ENCODE measurements at places on chromosomes 2 and 18. TPM values are rescaled to one million over a fixed set of nuclear protein-coding genes. Genes with fewer than 3 reads are reported as not detected.
A peak's percentile ranks its signal among the peaks of the same experiment; 100 is the strongest.

The UGT1A3 gene
- polyA plus RNA-seq = not detected

The HNMT gene
- polyA plus RNA-seq = 1.8 TPM

The HOXD13 gene
- polyA plus RNA-seq = not detected

GRCh38 chr2:118847762-118848172, 319 bp upstream of the EN1 start:
- peak; percentile 61 for DNase-seq
- H3K27ac ChIP-seq = no peak overlapping the region
- H3K27me3 ChIP-seq = peaks cover 93% of the 10 kb centered on the region
- H3K4me3 ChIP-seq = no peak overlapping the region
- no peaks in the 10 kb centered on the region for H3K36me3 ChIP-seq

DNA sequence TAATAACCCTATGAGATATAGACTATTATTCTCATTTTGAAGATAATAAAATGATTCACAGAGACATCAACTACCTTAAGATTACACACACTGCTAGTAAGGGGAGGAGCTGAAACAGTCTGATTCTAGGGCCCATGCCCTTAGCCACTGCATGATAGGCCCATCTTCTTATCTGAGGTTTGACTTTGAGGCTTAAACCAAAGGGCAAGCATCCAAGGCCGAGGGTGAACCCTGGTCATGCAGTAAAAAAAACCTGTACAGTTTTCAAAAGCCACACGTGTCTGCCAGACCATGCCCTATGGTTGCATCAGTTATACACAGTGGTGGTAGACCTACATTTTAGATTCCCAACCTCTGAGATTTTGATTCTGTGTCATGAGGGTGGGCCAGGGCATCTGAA, 44.8 kb downstream of the POLE4 start:
- H3K4me1 ChIP-seq = no peaks in the 10 kb centered on the region
- H3K27ac ChIP-seq = no peak overlapping the region
- DNase-seq = no peak
- H3K36me3 ChIP-seq = no peaks in the 10 kb centered on the region
- H3K4me3 ChIP-seq = no peak overlapping the region

The CCBE1 gene
- polyA plus RNA-seq = 5.0 TPM

The AFG3L2 gene
- 26.0 TPM for polyA plus RNA-seq

The GRP gene
- 2.8 TPM for polyA plus RNA-seq

GRCh38 chr18:3689986-3690763, 240.2 kb downstream of the TGIF1 start:
- DNase-seq = no peak
- H3K27me3 ChIP-seq = no peaks in the 10 kb centered on the region
- peak overlapping the region; percentile 82 for H3K27ac ChIP-seq

The SIX2 gene
- 0.76 TPM for polyA plus RNA-seq

- no peak overlapping the region for H3K4me3 ChIP-seq
- no peak for DNase-seq
- no peak overlapping the region for H3K27ac ChIP-seq
- peaks cover 25% of the 10 kb centered on the region for H3K4me1 ChIP-seq
- H3K27me3 ChIP-seq = no peaks in the 10 kb centered on the region
- peaks cover 43% of the 10 kb centered on the region for H3K36me3 ChIP-seq
Measured at GRCh38 chr2:12722447-12723316, 5.9 kb downstream of the TRIB2 start.

DNA sequence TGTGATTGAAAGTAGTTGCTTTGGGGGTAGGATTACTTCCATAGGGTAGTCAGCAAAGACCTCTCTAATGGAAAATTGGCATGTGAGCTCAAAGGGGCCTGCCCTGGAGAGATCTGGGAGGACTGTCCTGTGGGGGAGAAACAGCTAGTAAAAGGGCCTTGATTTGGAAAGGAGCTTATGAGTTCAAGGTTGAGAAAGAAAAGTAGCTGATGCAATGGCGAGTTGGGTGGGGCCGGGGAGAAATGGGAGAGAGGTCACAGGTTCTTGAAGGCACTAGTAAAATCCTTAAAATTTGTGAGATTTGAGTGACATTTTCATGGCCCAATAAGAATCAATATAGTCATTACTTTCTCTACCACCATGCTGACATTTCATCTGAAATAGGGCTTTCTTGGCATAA, 82.0 kb upstream of the CCDC195 start:
- H3K27me3 ChIP-seq = no peaks in the 10 kb centered on the region
- no peak overlapping the region for H3K27ac ChIP-seq
- peaks cover 80% of the 10 kb centered on the region for H3K36me3 ChIP-seq
- DNase-seq = no peak
- no peaks in the 10 kb centered on the region for H3K4me1 ChIP-seq

DNA sequence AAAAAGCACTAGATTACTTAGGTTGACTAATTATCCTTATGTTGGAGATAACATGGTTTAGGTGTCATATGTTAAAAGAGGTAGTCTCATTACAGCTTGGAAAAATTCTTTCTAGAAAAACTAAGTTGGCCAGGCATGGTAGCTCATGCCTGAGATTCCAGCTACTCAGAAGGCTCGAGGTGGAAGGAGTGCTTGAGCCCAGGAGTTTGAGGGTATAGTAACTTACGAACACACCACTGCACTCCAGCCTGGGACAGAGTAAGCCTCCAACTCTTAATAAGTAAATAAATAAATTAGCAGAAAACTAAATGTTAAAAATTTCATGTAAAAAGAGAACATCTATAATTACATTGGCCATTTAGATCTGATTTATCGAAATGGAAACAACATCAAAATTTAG, 177.2 kb downstream of the NR4A2 start:
- no peak overlapping the region for H3K27ac ChIP-seq
- no peaks in the 10 kb centered on the region for H3K27me3 ChIP-seq
- H3K4me1 ChIP-seq = no peaks in the 10 kb centered on the region
- H3K36me3 ChIP-seq = no peaks in the 10 kb centered on the region
- no peak overlapping the region for H3K4me3 ChIP-seq

- H3K4me3 ChIP-seq = no peak overlapping the region
- no peaks in the 10 kb centered on the region for H3K36me3 ChIP-seq
- no peaks in the 10 kb centered on the region for H3K4me1 ChIP-seq
- H3K27ac ChIP-seq = no peak overlapping the region
Measured at GRCh38 chr2:54254180-54254579, 1.8 kb downstream of the TSPYL6 start.

- DNase-seq = no peak
- H3K27ac ChIP-seq = no peak overlapping the region
- no peaks in the 10 kb centered on the region for H3K4me1 ChIP-seq
- H3K27me3 ChIP-seq = no peaks in the 10 kb centered on the region
Measured at GRCh38 chr2:14199040-14199439, 433.5 kb upstream of the LRATD1 start.

DNA sequence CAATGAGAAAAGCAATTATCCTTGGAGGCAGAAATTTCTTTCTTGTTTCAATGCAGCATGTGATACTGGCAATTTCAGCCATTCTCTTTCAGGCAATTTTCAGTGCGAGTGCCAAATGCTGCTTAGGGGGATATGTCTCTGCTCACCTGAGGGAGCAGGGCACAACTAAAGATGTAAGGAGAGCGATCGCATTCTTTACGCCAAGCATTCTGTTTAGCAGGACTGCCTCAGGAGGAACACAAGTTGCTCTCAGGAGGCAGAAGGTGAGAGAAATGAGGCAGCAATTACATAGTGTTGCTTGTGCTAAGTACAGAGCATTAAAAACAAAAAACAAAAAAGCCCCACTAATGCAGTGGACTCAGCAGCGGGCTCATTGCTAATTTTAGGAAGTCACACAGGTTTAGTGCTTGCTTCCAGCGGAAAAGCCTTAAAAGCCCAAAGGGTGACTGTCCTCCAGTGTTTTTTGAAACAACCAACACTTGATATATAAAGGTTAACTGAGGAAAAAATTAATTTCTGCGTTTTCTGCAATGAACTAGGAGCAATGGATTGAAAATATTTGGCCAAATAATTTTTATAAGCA, 116.9 kb downstream of the METTL8 start:
- H3K27me3 ChIP-seq = no peaks in the 10 kb centered on the region
- H3K4me3 ChIP-seq = no peak overlapping the region
- no peaks in the 10 kb centered on the region for H3K4me1 ChIP-seq
- DNase-seq = no peak
- no peaks in the 10 kb centered on the region for H3K36me3 ChIP-seq
- H3K27ac ChIP-seq = no peak overlapping the region

DNA sequence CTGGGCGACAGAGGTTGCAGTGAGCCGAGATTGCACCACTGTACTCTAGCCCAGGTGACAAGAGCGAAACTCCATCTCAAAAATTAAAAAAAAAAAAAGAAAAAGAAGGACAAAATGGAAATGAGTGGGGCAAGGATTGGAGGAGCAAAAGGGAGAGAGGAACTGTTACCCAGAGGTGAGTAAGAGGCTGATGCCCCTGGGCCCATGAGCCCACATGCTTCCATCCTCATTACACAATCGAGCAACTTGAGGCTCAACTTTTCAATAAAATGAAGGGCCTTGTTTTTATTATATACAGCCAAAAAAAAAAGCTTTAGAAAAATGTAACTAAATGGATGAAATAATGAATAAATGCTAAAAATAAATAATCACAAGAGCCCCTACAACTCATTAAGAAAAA, 91.7 kb upstream of the YWHAQ start:
- H3K36me3 ChIP-seq = no peaks in the 10 kb centered on the region
- no peaks in the 10 kb centered on the region for H3K27me3 ChIP-seq
- H3K4me3 ChIP-seq = no peak overlapping the region
- no peak overlapping the region for H3K27ac ChIP-seq
- DNase-seq = no peak
- peaks cover 2% of the 10 kb centered on the region for H3K4me1 ChIP-seq

DNA sequence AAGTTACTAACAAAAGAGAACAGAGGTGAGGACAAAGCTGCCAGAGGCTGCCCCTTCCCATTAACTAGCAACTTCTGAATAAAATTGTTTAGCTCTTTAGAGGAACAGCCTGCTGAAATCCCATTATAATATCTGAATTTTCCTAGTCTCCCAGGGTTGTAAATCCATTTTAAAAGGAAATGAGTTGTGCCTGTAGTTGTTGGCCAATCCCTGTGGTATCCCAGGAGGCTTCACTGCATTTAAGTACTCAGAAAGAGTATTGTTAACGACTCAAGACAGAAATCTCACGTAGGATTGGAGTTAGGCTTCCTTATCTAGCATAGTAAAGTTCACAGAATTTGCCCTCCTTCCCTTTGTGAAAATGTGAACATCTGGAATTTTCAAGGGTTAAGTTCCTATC, 8.9 kb downstream of the LAPTM4A start:
- peaks cover 26% of the 10 kb centered on the region for H3K36me3 ChIP-seq
- H3K4me3 ChIP-seq = no peak overlapping the region
- no peak for DNase-seq
- H3K27ac ChIP-seq = no peak overlapping the region

The LIPG gene
- polyA plus RNA-seq = 3.2 TPM

The FEV gene
- polyA plus RNA-seq = 1.2 TPM

DNA sequence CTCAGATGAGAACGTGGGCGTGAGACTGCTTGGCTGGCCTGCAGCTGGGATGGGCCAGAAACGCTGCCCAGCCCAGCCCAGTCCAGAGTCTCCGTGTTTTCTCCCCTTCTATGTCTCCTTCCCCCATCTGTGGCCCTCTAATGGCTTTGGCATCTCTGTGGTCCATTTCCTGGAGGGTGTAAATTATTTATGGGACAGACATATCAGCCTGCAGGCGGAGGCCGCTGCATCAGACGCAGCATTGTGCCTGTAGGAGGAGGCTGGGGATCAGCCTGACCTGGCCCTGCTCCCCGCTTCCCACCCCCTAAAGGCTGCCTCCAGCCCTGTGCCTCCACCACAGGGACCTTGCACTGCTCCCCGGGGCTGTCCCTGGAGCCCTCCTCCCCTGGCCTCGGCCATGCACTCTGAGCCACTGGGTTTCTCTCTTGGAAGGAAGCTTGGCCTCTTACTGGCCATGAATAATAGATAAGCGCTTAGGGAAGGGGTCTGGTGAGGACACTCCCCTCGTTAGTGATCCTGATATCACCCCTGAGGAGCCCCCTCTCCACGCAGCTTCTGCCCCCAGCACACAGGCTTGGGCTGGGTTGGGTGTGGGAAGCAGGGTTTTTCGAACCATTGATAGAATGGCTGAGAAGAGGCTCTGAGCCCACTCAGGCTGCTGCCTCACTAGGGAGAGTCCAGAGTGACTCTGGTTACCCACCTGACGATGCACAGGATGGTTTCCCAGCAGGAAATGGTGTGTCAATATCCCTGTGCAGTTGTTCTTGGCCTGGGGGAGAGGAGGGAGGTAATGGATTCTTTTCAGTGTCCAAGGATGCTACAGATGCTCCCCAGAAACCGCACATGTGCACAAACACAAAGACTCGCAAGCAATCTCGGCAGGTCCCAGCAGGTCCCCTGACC, 185.5 kb downstream of the MYCN start:
- H3K4me3 ChIP-seq = no peak overlapping the region
- no peak overlapping the region for H3K27ac ChIP-seq
- H3K27me3 ChIP-seq = no peaks in the 10 kb centered on the region

The VSNL1 gene
- 0.96 TPM for polyA plus RNA-seq

The MYO3B gene
- polyA plus RNA-seq = not detected

DNA sequence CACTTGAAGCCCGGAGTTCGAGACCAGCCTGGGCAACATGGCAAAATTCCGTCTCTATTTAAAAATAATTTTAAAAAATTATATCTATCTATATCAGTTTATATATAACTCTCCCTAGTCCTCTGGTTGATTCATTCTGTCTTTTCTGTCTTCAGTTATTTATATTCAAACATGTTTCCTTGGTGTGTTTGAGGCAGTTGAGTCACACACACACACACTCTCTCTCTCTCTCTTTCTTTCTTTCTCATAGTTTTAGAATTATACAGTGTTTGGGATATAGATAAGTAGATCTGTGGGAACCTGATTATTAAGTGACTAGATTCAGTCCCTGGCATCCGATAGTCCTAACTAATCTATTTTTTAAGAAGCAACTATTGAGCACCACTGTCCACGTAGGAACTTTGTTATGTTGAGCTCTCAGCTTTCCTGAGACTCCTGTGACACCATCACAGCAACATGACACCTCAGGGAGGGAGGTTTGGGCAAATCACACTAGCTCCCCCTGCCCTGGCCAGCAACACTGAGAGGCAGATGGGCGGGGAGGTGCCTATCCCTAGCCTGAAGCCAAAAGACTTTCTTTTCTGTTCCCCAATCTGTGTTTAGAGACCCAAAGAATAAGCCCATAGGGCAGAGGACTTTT, 482.7 kb downstream of the DLGAP1 start:
- no peaks in the 10 kb centered on the region for H3K27me3 ChIP-seq
- H3K27ac ChIP-seq = no peak overlapping the region
- H3K4me1 ChIP-seq = peaks cover 4% of the 10 kb centered on the region

GRCh38 chr2:69545477-69545932, 98.0 kb downstream of the AAK1 start:
- no peaks in the 10 kb centered on the region for H3K27me3 ChIP-seq
- H3K4me3 ChIP-seq = no peak overlapping the region
- peaks cover 8% of the 10 kb centered on the region for H3K4me1 ChIP-seq
- DNase-seq = no peak

DNA sequence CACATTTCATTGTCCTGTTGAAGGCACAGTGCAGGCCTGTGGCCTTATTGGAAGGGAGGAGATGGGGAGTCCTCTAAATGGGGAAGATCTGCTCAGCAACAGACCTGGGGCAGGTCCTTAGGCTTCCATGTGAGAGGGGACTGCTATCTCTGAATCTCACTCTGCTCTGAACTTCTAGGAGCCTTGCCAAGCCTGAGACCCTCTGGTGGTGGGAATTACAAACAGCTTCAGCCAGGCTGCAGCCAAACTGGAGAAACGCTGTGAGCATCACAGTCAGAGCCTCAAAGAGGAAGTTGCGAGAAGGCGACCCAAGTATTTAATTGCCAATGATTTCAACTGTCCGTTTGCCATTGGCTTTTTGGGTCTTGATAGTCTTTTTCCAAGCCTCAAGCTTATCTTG, 66.8 kb upstream of the MC2R start:
- DNase-seq = peak; percentile 17
- H3K27ac ChIP-seq = no peak overlapping the region
- no peaks in the 10 kb centered on the region for H3K4me1 ChIP-seq
- H3K4me3 ChIP-seq = no peak overlapping the region
- H3K36me3 ChIP-seq = no peaks in the 10 kb centered on the region

- H3K27ac ChIP-seq = no peak overlapping the region
- DNase-seq = no peak
- H3K4me1 ChIP-seq = no peaks in the 10 kb centered on the region
- no peaks in the 10 kb centered on the region for H3K27me3 ChIP-seq
- H3K4me3 ChIP-seq = no peak overlapping the region
Measured at GRCh38 chr2:230134496-230135129, 65.9 kb upstream of the SLC16A14 start.
